Tibial artery (tissue), 4 donors: ENCODE measurements at places on chromosomes 12 and 14.

DNA sequence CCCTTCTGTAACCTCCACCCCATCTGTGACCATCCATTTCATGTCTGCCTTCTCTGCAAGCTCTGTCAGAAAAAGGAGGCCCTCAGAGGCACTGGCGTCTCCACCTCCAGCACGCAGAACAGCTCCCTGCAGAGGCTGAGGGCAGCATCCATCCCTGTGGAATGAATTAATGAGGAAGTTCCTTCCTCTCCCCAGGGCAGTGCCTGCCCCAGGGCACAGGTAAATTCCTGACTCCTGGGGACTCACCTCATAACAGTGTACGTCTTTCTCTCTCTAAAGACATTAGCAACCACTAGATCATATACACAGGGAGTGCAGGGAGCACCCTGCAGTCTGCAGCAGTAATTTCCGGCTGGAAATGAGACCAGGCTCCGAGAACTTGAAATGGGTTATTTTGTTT is 155.0 kb upstream of the TMEM132C start:
- DNase-seq, result no peak

DNA sequence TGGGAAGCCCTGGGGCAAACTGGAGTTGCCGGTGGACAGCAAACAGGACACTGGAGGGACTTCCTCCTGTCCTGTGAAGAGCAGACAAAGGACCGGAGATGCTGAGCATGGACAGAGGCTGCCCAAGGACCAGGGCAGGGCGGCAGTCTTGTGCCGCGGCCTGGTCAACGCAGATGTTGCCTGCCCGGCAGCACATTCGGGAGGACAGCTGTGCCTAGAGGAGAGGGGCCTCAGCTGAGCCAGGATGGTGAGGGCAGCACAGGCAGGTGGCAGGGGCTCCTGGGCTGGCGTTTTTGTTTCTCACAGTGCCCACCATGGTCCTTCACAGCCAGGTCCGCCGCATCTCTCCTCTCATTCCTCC is 13.3 kb downstream of the ANKRD9 start:
- DNase-seq, result no peak

DNA sequence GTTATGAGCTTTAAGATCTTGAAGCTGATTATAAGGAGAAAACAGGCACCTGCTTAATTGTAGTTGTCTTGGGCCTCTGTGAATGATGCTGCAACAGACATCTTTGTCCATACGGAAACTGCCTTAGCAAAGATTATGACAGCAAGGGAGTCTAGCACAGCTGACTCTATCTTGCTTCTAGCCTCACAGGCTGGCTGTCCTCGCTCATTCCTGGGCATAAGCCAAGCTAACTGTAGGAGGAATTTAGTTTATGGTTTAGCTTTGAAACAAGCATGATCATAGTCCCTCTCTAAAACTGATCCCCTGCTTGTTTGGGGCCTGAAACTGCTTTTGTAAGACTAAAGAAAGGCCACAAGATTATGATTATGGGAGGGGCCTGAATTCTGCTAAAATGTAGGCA is 74.3 kb upstream of the C14orf132 start:
- no peak for DNase-seq

GRCh38 chr12:10130042-10130441 is at the start of gene CLEC7A:
CLEC7A (minus strand) TSS chr12:10130199; CDS start chr12:10130082, 117 bp downstream.
- DNase-seq, result no peak

- peak; percentile 56 for DNase-seq
Observed at GRCh38 chr12:62632411-62632918, 165.8 kb downstream of the MON2 start.

- no peak for DNase-seq
Observed at GRCh38 chr14:29654901-29655550, 272.6 kb downstream of the PRKD1 start.

DNA sequence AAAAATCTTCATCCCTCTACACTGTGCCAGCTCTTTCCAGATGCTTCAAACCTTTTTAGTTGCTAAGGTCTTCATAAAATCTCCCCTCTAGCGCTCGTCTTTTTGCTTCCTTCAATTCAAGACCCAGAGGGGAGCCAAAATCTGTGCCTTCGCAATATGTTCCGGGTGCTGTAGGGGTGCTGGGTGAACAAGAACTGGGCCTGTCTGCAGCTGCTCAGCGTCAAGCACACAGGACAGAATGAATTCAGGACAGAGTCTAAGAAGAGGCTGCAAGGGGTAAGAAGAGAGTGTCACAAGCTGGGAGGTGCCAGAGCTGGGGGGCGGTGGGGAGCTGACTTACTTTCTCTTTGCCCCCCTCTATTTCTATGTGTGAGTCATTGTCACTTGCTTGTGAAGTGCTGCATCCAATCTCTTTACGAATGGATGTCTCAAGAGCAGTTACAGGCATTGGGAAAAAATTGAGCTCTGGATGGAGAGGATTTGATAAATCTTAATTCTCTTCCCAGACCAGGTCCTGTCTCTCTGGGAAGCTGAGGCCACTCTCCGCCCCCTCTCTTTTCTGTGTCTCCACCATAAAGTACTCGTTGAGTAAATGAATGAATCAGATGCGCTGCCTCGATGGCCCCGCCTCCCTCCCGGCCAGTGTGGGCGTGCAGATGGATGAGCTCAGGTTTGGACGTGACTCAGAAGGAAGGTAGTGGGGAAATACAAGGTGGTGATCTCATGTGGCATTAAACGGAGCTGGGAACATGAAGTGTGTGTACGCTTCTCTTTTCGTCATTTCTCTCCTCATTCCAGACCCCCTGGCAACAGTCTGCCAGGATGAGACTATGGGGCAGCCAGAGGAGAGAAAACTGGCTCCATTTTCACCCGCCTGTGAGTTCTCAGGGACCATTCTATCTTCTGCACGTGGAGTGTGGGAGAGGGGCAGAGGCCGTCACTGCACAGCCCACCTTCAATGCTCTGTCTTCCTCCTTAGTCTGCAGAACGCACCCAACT is 91.3 kb downstream of the TSPAN9 start:
- DNase-seq, result no peak

GRCh38 chr14:68639758-68640574 is 152.9 kb downstream of the ZFP36L1 start:
- DNase-seq, result peak; percentile 48

DNA sequence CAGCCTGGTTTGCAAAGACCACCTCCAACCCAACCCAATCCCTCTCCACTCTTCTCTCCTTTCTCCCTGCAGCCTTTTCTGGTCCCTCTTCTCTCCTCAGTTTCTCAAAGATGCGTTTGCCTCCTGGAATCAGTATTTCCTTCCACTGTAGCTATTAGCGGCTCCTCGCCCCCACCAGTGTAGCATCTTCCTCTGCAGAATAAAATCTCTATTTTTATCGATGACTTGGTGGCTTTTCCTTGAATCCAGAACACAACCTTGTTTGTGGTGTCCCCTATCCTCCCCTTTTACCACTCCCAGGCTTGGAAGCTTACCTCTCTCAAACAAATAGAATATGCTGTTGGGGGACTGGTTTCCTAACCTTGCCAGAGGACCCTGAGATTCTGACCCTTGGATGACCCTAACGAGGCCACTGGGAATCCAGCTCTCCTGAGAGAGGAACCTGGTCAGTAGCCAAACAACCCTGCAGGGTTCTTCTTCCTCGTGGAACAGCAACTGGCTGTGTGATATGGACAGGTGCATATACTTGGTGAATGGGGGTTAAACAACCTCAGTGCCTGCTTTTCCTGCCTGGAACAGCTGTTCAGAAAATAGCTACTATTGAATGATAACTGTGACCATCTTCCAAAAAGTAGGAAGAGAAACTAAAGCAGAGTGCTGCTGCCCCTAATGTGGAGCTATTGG is 4.4 kb downstream of the WNT1 start:
- no peak for DNase-seq

DNA sequence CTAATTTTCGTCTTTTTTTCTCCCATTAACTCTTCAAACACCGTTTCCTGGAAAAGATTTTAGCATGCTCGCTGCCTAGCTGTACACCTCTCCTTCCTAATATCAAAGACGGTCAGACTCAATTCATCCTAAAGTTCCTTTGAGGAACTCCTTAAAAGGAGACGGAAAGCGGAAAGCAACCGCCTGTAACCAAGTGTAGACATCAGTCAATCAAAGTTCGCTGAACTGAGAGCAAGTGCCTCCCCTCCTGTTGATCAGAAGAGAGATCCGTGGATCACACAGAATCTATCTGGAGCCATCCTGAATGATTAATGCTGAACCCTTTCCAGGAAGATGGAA is 412 bp upstream of the TEP1 start:
- DNase-seq, result no peak

- no peak for DNase-seq
Observed at GRCh38 chr14:95953111-95953724, 76.6 kb downstream of the TUNAR start.
